HFF-Myc (cell line): ENCODE measurements at places on chromosomes 7 and 10.

- DNase-seq: no peak
Measured at GRCh38 chr7:36283711-36284130, 105.9 kb upstream of the ANLN start.

DNA sequence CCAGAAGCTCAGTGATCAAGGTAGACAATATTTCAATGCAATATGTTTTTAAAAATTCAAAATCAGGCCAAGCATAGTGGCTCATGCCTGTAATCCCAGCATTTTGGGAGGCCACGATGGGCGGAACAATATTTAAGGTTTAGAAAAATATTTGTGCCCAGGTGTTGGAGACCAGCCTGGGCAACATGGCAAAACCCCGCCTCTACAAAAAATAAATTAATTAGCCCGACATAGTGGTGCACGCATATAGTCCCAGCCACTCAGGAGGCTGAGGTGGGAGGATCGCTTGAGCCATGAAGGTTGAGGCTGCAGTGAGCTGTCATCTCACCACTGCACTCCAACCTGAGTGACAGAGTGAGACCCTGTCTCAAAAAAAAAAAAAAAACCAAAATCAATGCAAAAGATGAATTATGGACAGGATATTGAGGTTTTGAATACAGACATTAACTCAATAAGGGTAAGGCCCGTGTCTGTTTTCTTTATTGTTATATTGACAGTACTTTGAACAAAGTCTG is 913 bp upstream of the IFIT5 start:
- no peak for DNase-seq

DNA sequence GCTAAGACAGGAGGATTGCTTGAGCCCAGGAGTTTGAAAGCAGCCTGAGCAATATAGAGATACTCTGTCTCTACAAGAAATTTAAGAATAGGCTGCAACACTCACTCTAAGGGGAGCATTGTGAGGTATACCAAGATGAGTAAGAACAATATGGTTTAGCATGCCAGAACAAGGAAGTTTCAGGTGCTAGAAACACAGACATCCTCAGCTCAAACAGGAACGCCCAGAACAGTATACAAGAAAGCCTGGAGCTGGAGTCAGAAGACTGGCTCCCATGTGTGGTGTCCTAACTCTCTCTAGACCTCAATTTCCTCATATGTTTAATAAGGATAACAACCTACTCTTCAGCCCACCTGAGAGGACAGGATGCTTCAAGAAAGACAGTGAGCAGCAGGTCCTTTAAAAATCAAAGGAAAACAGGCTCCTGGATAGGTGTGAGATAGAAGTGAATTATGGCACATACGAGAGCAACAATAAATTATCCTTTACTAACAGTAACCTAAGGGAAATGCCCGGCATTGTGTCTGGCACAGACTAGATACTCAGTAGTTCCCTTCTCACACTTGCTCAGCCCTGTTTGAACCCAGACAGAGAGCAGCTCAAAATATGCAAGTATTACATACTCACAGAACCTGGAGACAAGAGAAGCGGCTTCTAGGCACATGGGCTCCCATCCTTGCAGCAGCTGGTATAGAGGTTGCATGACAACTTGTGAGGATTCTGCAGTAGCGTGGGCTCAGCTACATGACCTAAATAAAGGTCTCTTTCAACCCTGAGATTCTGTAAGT is 45.4 kb downstream of the KAT6B start:
- DNase-seq: no peak

DNA sequence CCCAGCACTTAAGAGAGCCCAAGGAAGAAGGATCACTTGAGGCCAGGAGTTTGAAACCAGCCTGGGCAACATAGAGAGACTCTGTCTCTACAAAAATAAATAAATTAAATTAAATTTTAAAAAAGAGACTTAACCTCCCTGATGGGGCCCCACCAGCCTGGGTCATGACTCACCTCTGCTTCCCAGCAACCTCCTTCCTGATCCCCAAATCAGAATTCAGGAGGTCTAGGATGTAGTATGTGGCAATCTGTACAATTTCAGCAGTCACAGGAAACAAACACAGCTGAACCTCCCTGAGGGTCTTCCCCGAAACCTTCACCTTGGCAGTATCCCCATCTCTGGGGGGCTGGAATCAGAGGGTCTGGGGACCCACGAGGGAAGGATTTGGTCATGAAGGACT is 9.7 kb upstream of the PPP1R35 start:
- no peak for DNase-seq

DNA sequence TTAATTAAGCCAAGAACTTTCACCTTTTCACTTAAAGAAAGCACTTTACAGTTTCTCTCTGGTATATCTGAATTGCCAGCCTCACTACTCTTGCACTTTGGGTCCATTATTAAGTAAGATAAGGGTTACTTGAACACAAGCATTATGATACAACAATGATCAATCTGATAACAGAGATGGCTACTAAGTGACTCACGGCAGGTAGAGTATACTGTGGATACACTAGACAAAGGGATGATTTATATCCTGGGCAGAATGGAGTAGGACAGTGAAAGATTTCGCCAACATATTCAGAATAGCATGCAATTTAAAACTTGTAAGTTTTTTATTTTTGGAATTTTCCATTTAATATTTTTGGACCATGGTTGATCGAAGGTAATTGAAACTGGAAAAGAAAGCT is 34.3 kb upstream of the ITGB8 start:
- no peak for DNase-seq

GRCh38 chr7:135886345-135887132 is 90.6 kb downstream of the MTPN start:
- DNase-seq: no peak

DNA sequence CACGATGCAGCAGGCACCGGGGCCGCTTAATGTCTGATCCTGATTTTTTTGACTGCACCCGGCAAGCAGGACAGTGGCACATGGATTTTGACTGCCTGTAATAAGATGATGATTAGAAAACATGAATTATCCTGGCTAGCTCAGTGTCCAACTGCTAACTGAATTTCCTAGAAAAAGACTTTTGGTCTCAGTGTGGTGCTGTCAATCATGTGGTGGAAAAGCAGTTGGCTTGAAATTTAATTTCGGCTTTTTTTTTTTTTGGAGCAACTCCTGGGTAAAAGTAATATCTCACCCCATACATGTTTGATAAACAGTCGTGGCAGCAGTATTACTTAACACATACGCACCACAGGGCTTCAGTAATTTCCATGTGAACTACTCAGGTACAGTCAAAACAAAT is 227.7 kb downstream of the FANK1 start:
- no peak for DNase-seq

DNA sequence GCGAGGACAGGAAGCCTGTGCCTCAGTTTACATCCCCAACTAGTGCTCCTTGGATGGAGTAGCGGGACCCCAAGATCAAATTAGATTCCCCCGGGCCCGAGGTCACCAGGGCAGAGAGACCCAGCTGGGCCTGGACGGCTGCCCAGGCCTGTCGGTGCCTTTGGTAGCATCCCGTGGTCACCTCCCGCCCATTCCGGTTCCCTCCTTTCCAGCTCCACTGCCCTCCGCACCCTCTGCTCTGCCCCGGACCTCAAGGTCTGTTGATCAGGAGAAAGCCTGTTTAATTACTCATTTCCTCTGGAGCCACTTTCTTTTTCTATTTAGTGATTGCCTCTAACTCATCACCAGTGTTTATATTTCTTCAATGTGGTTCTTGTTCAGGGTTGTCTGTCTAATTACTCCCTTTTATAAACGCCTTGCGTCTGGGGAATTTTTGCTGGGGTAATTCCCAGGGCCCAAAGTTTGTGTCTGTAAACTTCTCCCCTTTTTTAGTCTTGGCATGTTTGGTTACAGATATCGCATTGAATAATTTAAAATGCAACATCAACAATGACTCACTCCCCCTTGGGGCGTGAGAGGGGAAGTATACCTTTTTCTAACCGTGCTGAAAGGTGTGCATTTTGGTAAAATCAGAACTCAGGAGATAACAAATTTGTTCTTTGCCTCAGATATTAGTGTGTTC is 1.9 kb downstream of the FOXK1 start:
- no peak for DNase-seq
